ENCODE measurements at places on chromosomes 13 and 19. TPM values are rescaled to one million over a fixed set of nuclear protein-coding genes. Genes with fewer than 3 reads are reported as not detected.

DNA sequence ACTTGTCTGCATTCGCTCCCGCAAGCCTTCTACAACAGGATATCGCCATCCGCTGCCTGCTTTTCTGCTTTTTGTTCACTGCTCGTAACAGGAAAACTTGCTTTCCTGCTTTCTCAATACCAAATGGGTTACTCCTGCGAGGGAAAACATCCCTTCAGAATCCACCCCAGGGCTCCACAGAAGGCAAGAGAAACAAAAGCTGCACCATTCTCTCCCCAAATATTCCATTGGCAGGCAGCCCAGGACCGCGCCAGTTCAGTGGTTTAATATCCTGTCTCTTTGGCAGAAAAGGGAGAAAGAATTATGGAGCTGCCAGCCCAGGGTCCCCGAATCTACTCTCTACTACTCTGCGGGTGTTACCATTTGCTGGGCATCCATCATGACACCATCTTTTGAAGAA is 84.7 kb upstream of the DOCK9 start:
- DNase-seq, result peak; percentile 49

DNA sequence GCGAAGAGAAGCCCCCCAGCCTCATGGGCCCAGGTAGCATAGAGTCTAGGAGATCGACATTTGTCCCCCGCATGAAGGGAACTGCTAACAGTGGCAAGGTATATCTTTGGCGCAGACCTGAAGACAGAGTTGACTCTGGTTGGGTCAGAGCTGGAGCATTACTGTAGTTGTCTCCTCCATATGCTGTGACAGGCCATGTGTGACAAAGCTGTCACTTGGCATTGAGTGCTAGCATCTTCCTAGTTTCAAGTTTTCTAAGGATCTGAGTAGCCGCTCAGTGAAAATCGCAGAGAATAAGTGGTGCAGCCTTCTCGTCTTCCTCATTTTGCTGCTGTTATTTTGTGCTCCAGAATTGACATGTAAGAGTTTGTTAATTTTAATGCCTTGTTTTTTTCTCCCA is 189.4 kb upstream of the RNF113B start:
- DNase-seq, result no peak

GRCh38 chr19:15812060-15812722 is 3.3 kb downstream of the OR10H1 start:
- no peak for DNase-seq

DNA sequence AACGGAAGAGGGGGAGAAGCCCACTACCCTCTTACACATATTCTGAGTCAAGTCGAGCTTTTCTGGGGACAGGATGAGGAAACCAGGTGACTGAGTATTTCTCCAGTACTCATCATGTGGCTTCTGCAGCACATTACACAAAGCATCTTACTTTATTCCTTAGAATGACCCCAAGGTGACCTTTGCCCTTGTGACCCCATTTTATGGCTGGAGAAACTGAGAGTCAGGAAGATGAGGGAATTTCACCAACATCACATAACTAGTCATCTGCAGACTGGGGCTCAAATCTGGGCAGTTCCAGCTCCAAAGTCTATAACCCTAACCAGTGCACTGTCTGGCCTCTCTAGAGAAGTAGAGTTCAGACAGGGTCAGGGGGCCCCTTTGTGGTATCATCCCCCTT is 707.0 kb downstream of the UQCRFS1 start:
- no peak for DNase-seq

DNA sequence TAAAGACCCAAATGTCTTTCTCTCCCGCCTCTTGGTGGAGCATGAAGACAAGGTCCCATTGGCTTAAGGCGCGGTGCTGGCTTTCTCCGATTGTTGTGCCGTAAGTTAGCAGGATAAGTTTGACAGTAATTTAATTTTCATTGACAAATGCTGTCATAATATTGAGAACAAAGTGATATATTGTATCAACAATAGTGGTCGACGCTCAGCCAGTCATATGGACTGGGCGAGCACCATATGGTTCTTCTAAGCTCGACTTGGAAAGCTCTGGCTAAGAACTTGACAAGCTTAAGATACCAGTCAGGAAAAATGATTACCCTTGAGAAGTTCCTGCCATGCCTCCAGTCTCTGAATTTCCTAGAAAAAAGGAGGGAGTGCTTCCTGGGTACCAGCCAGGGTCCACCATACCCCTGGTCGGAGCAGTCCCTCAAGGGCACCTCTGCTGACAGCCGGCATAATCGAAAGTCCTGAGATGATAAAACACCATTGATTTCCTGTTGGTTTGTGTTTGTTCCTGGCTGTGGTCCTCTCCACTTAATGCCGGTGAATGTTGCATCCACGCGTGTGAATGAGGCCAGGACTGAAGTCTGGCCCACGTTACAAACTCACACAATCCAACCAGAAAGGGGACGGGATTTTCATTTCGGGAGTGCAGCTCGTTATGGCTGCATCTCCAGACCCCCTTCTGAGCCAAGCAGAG is 262.1 kb downstream of the ZNF536 start:
- no peak for DNase-seq

DNA sequence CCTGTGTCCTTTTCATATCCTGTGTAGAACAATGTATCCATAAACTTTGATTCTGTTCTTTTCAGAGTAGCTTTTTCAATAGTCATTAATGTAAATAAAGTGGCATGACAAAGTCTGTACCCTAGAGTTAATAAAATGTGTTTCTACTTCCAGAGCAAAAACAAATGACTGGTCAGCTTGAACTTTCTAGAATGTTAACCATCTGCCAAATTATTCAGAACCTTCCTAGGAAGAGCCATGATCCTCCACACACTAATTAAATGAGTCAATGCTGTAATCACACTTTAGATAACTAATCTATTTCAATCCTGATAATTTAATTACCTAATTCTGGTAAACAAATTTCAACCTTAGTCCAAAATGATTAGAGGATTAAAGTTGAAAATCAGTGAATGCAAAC is 73.2 kb downstream of the DIAPH3 start:
- DNase-seq, result peak; percentile 60

DNA sequence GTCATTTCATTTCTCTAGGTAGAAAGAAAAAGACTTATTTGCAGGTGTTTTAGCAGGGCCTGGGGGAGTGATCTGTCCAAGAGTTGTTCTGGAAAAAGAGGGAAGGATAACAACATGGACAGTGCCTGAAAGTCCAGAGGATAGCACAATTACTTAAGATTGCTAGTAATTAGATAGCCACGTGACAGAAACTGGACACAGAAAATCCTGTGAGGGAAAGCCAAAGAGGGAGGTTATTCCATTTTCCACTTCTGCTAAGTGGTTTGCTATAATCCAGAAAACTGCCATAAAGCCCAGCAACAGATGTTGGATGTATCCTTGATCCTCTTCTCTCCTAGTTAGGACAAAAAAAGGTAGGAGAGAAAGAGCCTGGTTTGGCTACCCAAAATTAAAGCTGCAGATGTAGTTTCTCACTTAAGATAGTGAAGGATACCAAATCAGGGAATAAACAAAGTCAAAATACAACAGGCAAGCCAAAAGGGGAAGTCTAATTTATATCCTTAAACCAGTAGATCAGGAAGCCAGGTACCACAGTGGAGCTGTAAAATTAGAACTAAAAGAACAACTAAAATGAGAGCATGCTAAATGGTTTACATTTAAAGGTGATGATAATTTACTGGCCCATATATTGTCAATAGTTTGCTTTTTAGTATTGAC is 140.2 kb downstream of the VWA8 start:
- no peak for DNase-seq

- no peak for DNase-seq
These were observed 18.4 kb downstream of the CYTH2 start for GRCh38 chr19:48487544-48487943.

DNA sequence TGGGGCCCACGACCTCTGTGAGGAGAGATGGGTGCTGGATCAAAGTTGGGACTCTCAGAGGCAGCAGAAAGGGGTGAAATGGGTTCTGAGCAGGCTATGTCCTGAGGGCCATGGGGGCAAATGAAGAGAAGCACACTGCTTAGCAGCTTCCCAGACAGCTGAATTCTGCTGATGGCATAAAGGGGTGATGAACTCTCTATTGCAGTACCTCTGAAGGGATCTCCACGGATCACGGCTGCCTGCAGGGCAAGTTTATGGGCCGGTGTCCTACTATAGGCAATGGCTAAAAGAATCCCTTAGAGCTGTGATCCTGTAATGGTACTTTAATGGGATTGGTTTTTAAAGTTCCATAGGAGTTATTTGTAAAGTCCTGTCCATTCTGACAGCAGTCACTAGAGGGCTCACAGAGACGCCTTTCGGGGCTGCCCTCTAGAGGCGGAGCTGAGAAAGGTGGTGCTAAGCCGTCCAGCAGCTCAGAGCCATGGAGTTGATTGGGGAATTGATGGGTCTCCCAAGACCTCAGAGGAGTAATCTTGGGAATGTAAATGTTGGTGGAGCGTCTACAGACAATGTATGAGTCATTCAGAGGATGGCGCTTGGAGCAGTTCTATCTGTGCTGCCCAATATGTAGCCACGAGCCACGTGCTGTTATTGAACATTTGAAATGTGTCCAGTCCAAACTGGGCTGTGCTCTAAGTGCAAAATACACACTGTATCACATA is 287.3 kb downstream of the COG6 start:
- peak; percentile 79 for DNase-seq

DNA sequence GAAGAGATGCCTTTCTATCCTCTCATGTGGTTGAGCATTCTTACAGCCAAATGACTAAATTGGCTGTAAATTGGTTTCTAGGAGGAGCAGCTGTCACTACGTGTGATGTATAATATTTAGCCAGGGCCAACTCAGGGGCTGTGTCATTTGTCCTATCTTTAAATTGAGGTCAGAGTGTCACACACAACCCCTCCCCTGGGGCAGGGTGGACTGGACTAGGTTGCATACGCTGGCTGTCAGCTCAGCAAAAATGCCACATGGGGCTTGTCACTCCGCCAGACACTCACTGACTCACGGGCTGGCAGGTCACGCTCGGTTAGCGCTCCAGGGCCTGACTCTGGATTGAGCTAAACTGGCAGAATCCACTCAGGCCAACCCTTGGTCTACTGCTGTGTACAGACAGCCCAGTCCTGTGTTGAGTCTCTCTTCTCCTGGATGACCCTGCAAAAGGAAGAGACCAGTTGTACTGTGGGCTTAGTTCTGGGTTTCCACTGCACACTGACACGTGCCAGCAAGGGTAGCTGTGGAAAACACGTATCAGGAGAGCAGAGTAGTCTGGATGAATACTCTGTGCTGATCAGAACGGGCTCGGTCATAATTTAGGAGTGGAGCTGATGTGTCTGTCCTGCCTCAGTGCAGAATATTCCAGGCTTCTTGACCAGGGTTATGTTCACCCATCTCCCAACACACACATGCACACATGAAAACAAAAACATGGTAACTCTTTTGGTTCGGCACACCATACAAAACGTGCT is 29.1 kb downstream of the SHISA2 start:
- DNase-seq, result peak; percentile 61

DNA sequence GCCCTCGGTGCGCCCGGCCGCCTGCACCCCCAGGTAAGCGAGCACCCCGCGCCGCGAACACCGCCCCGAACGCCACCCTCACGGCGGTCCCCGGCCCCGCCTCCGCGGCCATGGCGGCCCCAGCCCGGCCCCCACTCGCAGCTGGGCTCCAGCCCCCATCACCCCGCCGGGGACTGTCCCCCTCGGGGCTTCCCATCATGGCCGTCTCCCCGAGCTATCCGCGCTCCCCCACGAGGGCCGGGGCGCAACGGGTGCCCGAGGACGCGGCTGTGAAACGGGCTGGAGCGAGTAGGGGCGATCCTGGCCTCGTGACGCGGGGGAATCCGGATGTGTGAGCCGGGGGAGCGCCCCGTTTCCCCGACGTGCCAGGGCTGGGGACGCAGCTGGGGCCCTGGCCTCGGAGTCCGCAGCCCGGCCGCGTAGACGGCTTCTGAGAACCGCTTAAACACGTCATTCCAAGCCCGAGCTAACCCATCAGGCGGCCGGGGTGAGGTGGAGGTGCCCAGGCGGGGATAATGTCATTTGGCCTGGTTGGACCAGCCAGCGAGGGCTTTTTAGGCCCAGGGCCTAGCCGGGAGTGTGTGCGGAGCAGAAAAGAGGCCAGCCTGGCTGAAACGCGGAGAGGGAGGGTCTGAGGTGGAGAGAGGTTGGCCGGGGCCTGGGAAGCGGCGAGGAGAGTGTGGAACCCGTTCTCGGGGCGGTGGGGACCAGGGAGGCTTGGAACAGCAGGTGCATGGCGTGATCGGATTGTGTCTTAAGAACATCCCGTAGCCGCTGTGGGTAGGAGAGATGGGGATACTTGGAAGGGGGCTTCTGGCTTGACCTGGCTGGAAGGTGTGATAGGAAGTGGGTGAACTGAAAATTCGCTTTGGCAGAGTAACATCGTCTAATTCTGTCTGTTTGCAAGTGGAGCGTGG is 550 bp downstream of the CERS4 start:
- peak; percentile 7 for DNase-seq

DNA sequence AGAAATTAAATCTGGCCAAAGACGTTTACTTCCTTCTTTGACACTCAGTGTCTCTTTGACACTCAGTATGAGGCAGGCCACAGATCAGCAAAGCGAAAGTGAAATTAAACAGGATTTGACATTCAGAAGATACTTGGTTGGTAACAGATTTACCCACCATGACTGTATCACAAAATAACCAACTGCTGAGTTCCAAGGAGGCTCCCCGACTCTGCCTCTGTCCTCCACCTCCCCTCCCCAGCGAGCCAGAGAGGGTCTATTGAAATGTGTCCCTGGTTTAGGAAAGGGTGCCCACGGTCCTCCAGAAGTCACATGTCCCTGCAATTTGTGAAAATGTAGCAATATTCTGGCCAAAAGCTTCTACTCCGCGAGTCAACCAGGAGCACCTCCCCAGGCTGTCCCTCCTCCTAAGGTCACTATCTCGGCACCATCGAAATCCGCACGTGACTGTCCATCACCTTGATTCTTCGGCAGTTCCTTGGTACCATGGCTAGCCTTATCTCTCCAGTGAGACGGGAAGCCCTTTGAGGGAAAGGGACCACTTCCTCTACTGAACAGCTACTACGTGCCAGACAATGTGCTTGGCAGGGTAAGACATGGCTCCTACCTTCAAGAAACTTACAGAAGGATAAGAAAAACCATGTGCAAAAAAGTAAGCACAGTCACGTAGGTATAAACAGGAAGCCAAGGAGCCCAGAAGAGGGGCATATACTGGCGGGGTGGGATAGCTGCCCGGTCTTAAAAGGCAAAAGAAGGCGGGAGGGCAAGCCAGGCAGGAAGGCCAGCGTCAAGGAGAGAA is 1.5 kb downstream of the N4BP2L1 start:
- DNase-seq, result peak; percentile 9

The ZNF808 gene
- total RNA-seq, result 23.6 TPM

The ERICH6B gene
- total RNA-seq, result not detected

The SPIB gene
- total RNA-seq, result not detected

The LIN7B gene
- total RNA-seq, result 3.7 TPM

The NCR1 gene
- total RNA-seq, result not detected

The ARMC6 gene
- total RNA-seq, result 29.6 TPM

The CACNG6 gene
- not detected for total RNA-seq

The ZNF468 gene
- 15.9 TPM for total RNA-seq

The MCEMP1 gene
- not detected for total RNA-seq

The KLHL1 gene
- total RNA-seq, result not detected

The TMEM59L gene
- total RNA-seq, result 2.2 TPM

The CD70 gene
- total RNA-seq, result 0.09 TPM
